ENCODE measurements at places on chromosomes 4 and X.

- DNase-seq = no peak
Measured at GRCh38 chr4:8371596-8371995, 68.9 kb downstream of the ACOX3 start.

GRCh38 chr4:73704314-73705055, 35.9 kb upstream of the CXCL8 start:
- no peak for DNase-seq

- DNase-seq = no peak
Measured at GRCh38 chrX:12970691-12971202, 4.2 kb upstream of the TMSB4X start.

DNA sequence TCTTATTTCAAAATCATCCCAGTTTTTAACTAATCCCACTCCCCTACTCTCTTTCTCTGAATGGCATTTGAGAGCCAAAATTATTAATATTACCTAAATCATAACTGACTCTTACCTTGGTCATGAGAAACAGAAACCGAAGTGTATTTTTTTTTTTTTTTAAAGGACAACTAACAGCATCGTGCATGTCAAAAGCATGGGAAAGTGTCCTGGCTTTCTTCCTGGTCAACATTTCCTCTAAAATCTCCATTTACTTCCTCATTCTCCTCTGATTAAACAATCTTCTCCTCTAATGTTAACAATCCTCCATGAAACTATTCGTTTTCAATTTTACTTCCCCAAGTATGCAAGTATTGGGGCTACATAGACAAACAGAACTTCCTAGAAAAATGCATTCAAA, 2.1 kb upstream of the STS start:
- no peak for DNase-seq

DNA sequence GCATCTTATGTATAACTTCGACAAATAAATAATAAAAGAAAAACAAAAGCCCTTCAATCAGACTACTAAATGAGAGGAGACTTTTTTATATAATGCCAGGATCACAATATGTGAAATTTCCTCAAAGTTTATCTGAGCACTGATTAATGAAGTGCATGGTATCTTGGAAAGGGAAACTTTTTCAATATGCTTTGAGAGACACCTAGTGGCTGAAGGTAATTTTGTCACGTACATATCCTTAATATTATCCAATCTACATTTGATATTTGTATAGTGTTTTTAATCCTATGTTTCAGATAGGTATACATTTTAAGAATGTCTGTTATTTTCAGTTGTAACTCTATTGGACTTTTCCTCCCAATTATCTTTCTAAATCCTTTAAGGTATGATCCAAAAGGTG, 146.8 kb downstream of the KLHL4 start:
- no peak for DNase-seq

DNA sequence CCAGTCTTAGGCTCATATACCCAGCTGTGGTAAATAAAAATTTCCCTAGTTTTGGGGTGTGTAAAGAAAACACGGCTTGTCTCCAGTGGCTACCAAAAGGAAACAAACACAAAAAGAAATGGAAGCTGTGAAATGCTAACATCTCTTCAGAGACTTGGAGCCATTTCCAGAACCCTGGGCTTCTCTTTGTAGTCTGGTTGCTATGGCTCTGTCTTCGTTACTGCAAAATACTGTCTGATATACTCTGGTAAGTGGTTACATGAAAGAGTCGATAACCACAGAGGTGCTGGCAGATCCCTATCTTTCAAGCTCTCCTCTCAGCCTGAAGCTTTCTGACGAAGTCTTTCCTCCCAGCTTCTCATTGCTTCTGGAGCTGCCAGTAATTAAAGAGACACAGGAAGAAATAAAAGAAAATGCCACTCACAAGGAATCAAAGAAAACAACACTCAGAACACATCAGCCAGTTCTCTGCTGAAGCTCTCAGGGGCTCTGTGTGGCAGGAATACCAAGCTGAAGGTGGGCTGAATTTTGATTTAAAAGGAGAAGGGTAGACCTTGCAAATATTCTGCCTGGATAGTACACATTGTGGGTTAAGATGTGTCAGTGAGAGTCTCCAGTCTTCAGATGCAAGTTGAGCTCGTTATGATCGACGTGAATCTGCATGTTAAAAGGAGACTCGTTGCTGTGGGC, 107.6 kb upstream of the FAM9C start:
- no peak for DNase-seq

DNA sequence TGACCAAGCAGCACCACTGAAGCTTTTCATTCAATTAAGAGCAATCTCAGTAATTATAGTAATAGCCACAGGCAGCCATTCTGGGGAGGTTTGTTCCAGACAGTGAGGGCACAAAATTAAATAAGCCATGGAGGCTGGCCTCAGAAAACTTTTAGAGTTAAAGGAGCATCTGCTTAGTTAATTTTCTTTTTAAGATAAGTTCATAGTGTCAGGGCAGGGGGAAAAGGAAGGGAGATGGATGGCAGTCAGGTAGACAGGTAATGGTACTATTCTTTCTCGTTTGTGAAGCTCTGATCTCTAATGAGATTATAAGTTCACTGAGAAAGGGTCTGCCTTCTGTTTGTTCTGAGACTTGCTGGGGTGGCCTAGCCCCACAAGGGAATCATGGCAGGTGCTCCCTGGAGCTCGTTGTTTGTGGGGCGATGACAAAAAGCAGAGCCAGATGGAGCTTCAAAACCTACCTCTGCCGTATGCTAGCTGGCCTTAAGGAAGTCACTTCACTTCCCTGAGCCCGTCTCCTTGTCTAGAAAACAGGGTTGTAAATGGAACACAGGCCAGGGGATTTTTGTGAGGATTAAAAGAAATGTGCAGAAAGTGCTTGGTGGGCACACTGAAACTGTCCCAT, 44.6 kb upstream of the FGFBP2 start:
- DNase-seq = no peak

GRCh38 chrX:100410901-100411801, 1.1 kb upstream of the PCDH19 start:
- DNase-seq = no peak

- no peak for DNase-seq
Measured at GRCh38 chr4:68152411-68152810, 22.7 kb upstream of the TMPRSS11F start.

DNA sequence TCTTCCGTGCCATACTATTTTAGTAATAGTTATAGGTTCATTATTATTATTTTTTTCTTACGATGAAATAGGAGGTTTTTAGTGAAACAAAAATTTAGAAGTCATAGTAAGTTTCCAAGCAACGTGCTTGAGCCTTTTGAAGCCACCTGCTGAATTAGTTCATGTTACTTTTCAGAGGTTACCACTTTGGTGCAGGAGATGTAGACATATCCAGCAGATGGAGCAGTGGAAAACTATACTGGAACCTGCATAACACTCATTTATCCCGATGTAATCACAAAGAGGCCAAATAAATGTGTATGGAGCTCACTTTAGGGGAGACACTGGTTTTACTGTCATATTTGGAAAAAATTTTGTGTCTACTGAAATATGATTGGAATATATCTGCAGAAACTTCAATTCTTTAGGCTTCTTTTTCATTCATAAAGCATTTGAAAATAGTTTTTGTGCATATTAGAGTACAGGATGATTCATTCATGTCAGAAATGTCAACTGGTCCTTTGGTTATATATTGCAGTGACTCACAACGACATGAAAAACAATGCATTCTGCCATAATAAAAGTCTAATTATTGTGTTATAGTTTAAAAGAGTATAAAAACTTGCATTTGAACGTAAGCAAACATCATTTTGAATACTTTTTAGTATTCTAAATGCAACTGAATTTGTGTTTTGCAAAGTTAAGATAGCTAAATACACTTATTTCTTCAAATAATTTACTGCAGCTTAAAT, 2182.9 kb upstream of the TENM3 start:
- DNase-seq = no peak

- no peak for DNase-seq
Measured at GRCh38 chr4:93751411-93751810, 77.1 kb upstream of the ATOH1 start.

- no peak for DNase-seq
Measured at GRCh38 chr4:153242839-153243324, 38.6 kb downstream of the TRIM2 start.

DNA sequence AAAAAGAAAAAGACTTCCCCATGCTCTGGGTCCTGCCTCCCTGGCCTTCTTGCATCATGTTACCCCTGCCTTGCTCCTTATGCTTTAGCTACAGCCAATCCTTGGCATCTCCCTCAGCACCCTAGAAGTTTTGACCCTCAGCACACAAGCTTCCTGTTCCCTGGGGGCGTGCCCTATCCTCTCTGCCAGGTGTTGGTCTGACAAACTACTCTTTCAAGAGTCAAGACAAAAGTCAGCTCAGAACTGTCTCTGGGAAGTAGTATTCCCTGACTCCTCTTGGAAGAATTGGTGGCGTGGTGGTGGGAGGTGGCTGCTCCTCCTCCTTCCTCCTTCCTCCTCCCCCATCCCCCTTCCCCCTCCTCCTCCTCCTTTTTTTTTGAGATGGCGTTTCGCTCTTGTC, 41.0 kb downstream of the PRPS1 start:
- no peak for DNase-seq

DNA sequence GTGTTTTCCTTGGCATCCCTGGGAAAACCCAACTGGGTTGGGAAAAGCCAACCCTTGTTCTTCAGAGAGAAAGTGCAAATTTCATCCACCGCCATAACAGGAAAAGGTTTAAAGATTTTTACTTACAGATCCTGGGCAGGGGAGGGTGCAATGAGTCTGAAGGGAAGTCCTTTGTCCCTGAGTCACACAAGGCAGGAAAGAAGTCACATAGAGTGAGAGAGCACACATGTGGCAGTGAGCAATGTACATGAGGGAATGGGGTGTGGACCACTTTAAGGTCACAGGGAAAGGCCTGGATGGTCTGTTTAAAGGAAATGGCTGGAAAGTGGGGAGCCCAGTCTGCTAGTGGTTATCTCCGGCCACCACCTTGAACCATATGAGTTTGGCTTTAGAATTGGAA, 248.9 kb downstream of the HS3ST1 start:
- no peak for DNase-seq

DNA sequence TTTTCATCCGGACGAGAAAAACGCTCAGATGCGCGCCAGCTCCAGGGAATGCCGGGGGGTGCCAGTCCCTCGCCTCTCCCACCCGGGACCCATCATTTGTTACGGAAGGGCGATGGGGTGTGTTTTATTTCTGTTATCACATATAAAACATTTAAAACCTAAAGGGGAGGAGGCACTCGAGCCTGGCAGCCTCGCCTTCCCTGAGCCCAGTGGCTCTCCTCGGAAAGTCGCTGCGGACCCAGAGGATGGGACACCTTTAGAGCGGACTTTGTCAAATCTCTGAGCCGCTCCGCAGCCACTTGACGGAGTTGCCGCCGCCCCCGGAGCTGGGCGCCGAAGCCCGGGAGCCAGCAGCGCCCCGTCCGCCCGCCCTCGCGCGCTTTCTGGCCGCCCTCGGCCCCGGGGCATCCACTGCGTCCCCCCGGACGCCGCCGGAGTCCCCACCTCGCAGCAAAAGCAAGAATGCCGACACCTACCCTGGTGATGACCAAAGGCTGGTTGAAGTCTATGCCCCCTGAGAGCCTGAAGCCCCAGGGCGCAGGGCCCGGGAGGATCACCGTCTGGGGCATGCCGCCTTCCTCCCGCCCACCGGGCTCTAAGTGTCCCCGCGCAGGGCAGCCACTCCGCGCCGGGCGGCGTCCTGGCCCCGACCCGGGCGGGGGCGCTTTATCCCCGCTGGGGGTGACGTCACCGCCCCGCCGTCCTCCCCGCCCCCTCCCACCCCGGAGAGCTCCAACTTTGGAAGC, at the start of gene PDLIM3:
PDLIM3 (minus strand) TSS at position 642 of the 746 bp plus-strand sequence; CDS start at position 569, 73 bp downstream.
- DNase-seq = no peak

- no peak for DNase-seq
Measured at GRCh38 chr4:14874990-14875389, 127.3 kb upstream of the CPEB2 start.

DNA sequence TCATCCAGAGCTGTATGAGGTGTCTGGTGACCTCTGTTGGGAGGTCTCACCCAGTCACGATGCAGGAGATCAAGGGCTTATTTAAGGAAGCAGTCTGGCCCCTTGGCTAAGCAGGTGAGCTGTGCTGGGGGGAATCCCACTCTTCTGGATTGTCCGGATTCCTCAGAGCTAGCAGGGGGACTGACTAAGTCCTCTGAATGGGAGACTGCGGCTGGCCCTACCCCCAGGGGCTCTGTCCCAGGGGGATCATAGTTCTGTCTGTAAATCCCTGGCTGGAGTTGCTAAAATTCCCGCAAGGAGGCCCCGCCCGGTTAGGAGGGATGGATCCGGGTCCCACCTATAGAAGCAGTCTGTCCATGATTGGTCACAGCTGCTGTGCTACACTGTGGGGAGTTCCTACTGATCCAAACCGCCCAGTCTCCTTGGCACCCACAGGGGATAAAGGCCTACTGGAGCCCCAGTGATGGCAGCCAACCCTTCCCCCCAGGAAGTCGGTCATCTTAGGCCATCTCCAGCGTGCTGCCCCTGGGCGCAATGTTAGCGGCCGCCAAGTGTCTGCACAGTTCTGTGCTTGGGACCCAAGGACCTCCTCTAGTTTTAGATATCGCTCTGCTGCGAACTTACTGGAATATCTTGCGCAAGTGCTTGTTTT, 118.2 kb upstream of the KLF8 start:
- DNase-seq = no peak

- DNase-seq = no peak
Measured at GRCh38 chrX:34903316-34903715, 39.3 kb upstream of the FAM47B start.

GRCh38 chrX:30141966-30142365, 73.4 kb upstream of the MAGEB2 start:
- no peak for DNase-seq

DNA sequence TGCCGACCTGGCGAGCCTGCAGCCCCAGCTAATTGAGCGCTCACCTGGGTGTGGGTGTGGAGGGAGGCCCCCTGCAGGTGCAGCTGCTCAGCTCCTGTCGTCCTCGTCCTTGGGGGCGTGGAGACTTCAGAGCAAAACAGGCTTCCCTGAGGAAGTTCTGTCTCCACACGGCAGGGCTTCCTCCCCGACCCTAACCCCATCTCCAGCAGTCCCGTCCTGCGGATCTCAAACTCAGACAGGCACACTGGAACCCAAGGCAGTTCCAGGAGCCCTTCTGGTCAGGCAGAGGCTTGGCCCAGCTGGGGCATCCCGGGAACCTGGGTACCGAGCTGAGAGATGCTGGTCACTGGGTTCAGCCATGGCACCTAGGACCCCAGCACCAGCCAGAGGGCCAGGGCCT, 24.4 kb downstream of the TACC3 start:
- DNase-seq = no peak

- no peak for DNase-seq
Measured at GRCh38 chr4:75895744-75896314, 6.4 kb downstream of the PPEF2 start.

GRCh38 chrX:74535408-74536151, 78.8 kb downstream of the RLIM start:
- DNase-seq = no peak

DNA sequence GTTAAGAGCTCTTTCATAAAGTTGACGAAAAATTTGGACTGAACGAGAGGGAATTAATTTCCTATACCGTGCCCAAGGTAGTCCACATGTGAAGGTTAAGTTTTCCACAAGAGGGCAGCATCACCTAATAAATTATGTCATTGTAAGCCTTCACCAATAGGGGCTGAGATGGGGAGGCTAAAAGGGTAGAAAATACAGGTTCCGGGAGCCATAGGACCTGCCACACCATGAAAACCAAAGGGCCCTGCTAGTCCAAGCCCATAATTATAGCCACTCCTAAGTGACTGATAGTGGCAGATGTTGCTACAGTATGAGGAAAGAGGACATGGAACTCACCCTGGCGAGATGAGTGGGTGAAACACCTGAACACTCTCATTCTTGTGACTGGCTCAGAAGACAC, 122.2 kb downstream of the SHROOM4 start:
- no peak for DNase-seq

Data from stimulated activated CD4-positive, alpha-beta T cell treated with anti-CD3 and anti-CD28 coated beads, Interleukin-1b, Interleukin-23, amount 100 ng/mL, for 1 hour (primary cell).